ENCODE measurements at places on chromosomes 7 and 10. TPM values are rescaled to one million over a fixed set of nuclear protein-coding genes. Genes with fewer than 3 reads are reported as not detected.

GRCh38 chr7:128755819-128756476, 16.8 kb downstream of the CALU start:
- no peak for DNase-seq

GRCh38 chr10:27564880-27565279, 60.8 kb downstream of the RAB18 start:
- DNase-seq, result no peak

- no peak for DNase-seq
Observed at GRCh38 chr10:120423431-120424197, 33.4 kb upstream of the PLPP4 start.

- no peak for DNase-seq
Observed at GRCh38 chr10:71379118-71379766, 17.5 kb upstream of the CDH23 start.

- no peak for DNase-seq
Observed at GRCh38 chr7:83111391-83111790, 51.3 kb downstream of the PCLO start.

- no peak for DNase-seq
Observed at GRCh38 chr7:116439841-116440549, 59.5 kb upstream of the CAV2 start.

DNA sequence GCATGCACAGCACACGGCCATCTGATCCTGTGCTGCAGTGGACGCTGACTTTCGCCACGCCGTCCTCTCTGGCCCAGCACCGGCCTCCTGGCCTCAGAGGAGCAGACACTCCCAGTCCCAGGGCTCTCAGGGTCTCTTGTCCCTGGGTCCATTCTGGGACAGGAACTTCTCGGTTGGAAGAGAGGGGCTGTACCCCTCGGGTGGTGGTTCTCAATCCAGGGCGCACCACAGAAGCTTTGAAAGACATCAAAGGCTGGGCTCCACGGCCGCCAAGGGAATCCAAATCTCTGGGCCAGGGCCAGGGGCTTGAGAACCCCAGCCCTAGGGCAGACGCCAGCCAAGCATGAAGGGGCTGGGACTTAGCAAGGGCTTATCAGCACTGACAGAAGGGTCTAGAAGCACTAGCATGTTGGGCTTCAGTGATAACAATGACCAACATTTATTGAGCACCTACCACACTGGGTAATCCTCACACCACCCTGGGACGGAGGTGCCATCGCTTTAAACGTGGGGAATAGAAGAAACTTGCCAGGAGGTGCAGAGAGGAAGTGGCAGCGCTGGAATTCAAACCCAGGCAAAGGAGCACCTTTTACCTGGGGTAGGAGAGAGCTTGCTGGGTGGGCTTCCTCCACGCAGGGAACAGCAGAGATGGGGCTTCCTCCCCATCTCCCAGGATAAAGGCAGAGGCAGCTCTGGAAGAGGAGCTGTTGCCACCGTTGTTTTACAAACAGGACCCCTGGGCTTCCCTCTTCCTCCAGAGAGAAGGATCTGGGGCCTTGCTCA, 1.8 kb upstream of the PYROXD2 start:
- no peak for DNase-seq

ITPRID1 gene
- total RNA-seq, result not detected

- no peak for DNase-seq
Observed at GRCh38 chr10:70618663-70619062, 16.1 kb upstream of the PRF1 start.

- DNase-seq, result no peak
Observed at GRCh38 chr10:80421707-80422536, 13.6 kb downstream of the PRXL2A start.

FAM204A gene
- total RNA-seq, result 69.6 TPM

VPS37D gene
- total RNA-seq, result not detected

DNA sequence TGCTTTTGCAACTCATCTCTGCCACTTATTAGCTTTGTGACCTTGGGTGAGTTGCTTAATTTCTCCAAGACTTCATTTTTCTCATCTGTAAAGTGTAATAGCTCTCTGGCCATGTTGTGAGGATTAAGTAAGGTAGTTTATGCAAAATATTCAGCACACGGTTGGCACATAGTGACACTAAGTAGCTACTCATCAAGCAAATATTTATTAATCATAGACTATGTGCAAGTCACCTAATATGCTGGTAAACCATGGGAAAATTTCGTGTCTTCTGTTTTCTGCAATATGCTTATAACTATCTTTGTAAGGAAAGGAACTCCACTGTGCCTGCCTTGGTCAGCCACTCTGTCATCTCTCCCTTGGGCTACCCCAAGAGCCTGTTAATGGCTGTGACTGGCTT, 50.3 kb upstream of the EGR2 start:
- no peak for DNase-seq

DNA sequence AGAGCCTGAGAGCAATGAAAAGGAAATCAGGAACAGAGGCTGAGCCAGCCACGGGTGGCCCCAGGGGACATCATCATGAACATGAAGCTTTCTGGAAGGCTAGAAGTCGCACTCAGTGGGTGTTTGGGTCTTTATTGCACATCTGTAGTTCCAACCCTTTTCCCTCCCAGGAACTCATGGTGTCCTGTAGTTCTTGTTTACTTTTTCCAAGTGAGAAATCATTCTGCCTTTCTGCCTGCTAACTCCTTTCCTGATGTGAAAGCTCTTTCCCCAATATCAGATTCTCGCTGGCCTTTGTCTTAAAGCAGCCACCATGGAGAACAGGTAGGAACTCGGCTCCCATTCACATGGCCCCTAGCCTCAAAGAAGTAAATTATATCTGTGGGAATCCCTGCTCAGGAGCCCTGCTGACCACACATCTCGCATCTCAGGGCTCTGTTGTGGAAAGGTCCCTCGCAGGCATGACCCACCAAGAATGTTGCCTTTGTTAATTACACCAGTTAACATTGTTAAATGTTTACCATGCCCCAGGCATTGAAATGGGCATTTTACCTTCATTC, 542.7 kb downstream of the TNS3 start:
- DNase-seq, result no peak

DNA sequence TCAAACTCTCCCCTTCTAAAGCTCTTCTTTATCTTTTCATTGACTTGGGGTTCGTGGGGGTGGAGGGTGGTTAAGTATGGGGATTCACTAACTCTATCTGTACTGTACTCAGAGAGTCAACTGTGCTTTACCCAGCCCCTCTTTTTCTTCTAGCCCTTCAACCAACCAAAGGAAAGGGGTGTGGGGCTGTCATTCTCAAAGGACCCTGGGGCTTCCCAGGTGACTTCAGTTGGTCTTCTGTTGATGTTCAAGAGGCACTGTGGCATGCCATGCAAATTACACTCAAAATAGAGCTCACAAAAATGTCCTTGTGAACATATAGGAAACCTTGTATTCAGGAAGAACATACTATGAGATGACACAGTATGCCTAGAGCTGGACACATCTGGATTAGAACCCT, 16.9 kb upstream of the RHOBTB1 start:
- no peak for DNase-seq

MRPS33 gene
- total RNA-seq, result 51.2 TPM

GRCh38 chr10:19077276-19077675, 28.7 kb downstream of the MALRD1 start:
- no peak for DNase-seq

DNA sequence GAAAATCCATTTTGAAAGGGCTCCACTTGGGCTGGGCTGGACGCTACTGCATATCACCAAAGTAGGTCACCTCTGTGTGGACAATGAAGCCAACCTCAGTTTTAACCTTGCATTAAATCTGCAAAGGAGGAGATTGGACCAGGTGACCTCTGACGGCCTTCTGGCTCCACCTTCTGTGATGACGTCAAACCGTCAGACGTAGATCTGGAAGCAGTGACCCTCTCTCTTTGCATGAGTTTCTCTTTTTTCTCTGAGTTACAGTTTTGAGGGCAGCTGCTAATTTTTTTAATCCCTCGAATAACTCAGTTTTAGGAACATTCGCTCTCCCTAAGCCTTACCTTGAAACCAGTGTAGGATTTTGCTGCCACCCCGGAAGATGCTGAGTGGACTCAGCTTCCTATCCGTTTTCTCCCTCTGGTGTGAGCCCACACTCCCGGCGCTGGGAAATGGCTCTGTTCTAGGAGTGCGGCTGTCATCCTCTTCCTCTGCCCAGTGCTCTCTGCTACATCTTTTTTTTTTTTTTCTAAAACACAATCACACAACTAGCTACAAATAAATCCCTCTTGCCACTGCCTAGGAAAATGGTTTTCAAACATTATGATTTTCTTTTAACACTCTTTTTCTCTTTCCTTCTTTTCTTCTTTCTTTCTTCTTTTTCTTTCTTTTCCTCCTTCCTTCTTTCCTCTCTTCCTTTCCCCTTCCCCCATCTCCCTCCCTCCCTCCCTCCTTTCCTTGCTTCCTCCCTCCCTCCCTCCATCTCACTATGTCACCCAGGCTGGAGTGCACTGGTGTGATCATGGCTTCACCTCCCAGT, 27.7 kb upstream of the NMT2 start:
- DNase-seq, result no peak
